ENCODE measurements at places on chromosomes 16 and 17.
A peak's percentile ranks its signal among the peaks of the same experiment; 100 is the strongest.

GRCh38 chr17:59433586-59433985, 102.1 kb downstream of the YPEL2 start:
- DNase-seq = no peak

- DNase-seq = no peak
Observed at GRCh38 chr17:79740413-79740812, 9.7 kb downstream of the ENPP7 start.

DNA sequence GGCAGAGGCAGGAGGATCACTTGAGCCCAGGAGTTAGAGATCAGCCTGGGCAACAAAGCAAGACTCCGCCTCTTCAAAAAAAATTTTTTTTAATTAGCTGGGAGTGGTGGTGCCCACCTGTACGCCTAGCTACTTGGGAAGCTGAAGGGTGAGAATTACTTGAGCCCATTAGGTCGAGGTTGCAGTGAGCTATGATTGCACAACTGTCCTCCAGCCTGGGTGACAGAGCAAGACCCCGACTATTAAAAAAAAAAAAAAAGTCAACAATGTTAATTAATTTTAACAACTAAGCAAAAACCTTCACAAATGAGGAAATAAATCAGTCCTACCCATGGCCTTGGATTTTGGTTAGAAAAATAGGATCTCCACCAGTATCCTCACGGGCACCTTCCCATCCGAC, 5.4 kb downstream of the DHX58 start:
- no peak for DNase-seq

- DNase-seq = no peak
Observed at GRCh38 chr17:70687421-70687820, 518.1 kb downstream of the KCNJ2 start.

GRCh38 chr17:6374271-6374691, 60.6 kb downstream of the AIPL1 start:
- no peak for DNase-seq

- DNase-seq = no peak
Observed at GRCh38 chr17:48997827-48998586, 822 bp downstream of the IGF2BP1 start.

DNA sequence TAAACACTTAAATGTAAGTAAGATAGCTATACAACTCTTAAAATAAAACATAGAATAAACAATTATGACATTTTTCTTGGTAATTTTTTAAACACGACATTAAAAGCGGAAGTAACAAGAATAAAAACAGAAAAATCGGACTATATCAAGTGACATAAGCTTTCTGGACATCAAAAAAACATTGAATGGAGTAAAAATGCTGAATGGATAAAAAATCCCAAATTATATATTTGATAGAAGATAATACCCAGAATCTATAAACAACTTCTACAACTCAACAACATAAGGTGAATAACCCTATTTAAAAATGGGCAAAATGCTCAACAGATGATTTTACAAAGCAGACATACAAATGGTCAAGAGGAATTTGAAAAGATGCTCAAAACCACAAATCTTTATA, 1866.5 kb downstream of the TP53TG3F start:
- no peak for DNase-seq

DNA sequence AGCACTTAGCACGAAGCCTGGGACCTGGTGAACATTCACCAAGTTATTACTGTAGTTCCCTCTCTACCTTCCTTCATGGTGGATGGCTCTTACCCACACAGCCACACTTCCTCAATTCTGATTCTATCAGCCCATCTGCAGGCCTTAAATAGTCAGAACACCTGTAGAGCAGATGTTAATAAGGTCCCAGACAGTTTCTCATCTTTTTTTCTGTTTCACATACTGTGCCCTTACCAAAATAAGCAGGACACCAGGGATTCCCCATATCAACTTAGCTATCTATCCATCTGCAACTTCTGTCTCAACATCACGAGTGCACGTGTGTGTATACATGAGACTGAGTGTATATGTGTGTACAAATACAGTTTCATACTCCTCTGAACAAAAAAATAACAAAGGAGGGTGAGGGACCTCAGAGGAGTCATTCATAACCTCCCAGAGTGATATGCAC, 2.8 kb downstream of the RECQL5 start:
- DNase-seq = no peak

DNA sequence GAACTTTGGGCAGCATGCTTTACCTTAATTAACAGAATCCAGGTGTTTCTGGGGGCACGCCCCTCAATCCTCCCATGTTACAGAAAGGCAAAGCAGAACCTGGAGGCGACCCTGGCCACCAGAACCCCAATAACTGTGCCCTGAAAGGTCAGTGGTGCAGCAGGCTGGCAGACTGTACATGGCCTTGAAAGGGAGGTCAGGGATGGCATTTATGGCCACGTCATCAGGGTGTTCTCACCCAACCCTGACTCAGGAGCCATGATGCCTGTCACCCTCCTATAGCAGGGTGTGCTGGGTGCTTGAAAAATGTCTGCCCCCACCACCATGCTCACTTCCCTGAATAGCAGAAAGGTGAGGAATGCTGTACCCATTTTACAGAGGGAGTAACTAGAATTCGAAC, 177.7 kb downstream of the TMEM132E start:
- no peak for DNase-seq

GRCh38 chr17:39264119-39264518, 38.4 kb upstream of the STAC2 start:
- no peak for DNase-seq

GRCh38 chr17:11901931-11902330, 95.3 kb downstream of the ZNF18 start:
- DNase-seq = no peak

- no peak for DNase-seq
Observed at GRCh38 chr17:70050931-70051330, 24.1 kb upstream of the KCNJ16 start.

DNA sequence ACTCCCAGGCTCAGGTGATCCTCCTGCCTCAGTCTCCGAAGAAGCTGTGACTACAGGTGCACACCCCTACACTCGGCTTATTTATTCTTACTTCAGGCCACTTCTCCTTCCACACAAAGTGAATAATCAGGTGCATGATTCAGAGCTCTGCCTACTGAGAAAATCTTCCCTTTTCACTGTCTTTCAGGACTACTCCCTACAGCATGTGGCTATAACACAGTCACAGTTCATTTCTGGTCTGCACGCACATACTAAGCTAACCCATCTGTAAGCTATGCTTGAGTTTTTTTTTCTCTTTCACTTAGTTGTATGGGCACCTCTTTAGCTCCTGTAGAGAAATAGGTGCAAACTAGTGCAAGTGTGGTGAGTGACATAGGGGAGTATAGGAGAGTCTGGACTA, 7.6 kb upstream of the SLFN5 start:
- DNase-seq = no peak

GRCh38 chr17:67902511-67903231, 77.4 kb downstream of the BPTF start:
- no peak for DNase-seq

DNA sequence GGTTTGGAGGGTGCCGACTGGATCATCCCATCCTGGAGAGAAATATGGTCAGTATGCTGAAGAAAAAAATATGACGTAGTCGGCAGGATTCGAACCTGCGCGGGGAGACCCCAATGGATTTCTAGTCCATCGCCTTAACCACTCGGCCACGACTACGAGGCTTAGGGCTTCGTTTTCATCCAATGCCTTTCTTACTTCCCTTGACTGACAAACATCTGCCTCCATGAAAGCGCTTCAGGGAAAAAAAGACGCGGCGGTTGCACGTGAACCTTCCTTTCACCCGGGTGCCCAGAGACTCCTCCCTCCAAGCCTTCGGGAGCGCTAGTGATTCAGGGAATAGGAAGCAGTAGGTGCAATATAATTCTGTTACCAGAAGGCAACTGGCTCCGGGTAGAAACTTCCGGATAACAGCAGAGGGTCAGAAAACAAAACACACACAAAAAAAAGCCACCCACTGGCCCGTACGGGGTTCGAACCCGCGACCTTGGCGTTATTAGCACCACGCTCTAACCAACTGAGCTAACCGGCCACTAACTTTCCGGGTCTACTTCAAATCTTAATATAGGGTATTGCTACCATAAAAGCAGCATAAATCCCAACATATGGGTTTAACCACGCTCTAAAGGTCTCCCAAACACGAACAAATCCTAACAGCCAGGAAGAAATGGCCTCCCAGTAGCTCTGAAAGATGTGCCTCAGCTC, 16.3 kb upstream of the AURKB start:
- peak; percentile 83 for DNase-seq

DNA sequence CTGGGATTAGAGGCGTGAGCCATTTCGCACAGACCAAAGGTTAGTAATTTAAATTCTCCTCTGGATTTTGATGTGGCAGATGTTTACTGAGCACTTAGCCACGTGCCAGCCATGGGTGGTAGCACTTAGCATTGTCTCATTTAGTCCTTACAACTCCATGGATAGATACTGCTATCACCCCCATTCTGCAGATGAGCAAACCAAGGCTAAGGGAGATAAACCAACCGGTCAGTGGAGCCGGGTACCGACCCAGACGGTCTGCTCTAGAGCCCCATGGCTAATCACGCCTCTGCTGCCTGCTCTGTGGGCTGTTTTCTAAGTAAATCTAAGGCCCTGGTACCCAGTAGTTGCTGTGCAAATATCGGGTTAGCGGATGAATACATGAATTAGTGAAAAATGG, 12.6 kb upstream of the ADGRG1 start:
- DNase-seq = no peak

DNA sequence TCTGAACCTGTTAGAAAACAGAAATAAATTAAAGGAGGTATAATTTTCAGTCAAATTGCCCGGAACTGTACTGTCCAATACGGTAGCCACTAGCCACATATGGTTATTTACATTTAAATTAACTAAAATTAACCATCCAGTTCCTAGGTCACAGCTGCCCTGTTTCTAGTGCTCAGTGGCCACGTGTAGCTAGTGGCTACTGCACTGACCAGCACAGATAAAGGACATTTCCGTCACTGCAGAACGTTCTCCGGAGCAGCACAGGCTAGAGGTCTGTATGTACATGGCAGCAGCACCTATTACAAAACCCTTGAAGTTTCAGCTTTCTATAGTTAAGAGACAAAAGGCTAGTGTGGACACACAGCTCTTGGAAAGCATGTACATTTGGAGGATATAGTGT, 33.7 kb downstream of the CPSF4L start:
- no peak for DNase-seq

GRCh38 chr17:80426671-80427326, 11.8 kb downstream of the ENDOV start:
- peak; percentile 90 for DNase-seq

DNA sequence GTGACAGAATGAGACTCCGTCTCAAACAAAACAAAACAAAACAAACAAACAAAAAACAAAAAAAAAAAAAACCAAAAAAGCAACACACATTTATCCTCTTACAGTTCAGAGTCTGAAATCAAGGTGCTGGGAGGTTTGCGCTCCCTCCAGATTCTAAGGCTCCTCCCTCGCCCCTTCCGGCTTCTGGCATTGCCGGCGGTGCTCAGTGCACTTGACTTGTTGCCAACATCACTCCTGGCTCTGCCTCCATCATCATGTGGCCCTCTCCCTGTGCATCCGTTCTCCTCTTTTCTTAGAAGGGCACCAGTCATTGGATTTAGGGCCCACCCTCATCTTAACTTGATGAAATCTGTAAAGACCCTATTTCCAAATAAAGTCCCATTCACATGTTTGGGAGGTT, 73.8 kb downstream of the RBFOX3 start:
- DNase-seq = no peak

DNA sequence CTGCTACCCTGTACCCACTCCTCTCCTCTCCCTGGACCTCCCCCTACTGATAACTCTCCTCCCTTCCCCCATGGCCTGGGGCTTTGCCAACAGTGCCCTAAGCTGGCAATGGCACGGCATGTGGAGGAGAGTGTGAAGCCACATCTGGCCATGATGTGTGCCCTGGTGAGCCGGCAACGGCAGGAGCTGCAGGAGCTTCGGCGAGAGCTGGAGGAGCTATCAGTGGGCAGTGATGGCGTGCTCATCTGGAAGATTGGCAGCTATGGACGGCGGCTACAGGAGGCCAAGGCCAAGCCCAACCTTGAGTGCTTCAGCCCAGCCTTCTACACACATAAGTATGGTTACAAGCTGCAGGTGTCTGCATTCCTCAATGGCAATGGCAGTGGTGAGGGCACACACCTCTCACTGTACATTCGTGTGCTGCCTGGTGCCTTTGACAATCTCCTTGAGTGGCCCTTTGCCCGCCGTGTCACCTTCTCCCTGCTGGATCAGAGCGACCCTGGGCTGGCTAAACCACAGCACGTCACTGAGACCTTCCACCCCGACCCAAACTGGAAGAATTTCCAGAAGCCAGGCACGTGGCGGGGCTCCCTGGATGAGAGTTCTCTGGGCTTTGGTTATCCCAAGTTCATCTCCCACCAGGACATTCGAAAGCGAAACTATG, 5.2 kb downstream of the TRAF4 start:
- DNase-seq = no peak

DNA sequence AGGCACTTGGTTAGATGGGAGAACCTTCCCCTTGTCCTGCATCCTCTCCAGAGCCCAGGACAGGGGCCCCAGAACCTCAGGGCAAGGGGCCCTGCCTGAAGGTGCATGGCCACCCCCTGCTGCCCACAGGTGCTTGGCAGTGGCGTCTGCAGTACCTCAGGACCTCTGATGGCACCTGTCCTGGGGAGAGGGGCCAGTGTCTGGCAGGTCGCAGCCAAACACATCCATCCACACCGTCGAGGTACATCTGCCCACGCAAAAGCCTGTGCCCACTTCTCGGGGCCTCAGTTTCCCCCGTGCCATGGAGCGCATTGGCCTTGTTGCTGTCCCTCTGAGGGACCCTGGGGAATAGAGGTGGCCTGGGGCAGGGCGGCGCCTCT, 9.3 kb downstream of the MAP2K3 start:
- DNase-seq = no peak

Measured in activated CD4-positive, alpha-beta T cell treated with anti-CD3 and anti-CD28 coated beads, Interleukin-10, Interleukin-2, amounts not matched to agents 100 ng/mL and 50 ng/mL, durations not matched to agents 16 hours and 8 hours (primary cell).